ENCODE measurements at places on chromosomes 12 and 14. TPM values are rescaled to one million over a fixed set of nuclear protein-coding genes. Genes with fewer than 3 reads are reported as not detected.

B4GALNT3 gene
- polyA plus RNA-seq: 15.1 TPM

DNA sequence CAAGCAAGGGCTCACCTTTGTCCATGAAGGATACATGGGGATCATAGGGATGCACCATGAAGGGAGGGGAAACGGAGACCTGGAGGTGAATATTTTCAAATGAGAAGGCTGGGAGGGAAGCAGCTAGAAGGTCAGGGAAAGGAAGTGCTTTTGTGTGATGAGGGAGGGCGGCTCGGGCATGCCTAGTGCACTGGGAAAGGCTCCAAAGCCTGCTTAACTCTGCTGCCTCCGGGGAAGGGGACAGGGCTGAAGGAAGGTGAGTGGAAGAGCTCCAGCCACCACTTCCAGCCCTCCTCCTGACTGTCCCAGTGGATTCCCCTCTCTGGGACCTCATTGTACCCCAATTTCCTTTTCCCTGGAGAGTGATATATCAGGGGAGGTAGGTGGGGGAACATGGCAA lies 149.4 kb upstream of the PRMT8 start:
- DNase-seq: no peak

SLC2A14 gene
- polyA plus RNA-seq: 0.99 TPM

IGF1 gene
- 3.4 TPM for polyA plus RNA-seq

IFI27L2 gene
- polyA plus RNA-seq: 31.7 TPM

DNA sequence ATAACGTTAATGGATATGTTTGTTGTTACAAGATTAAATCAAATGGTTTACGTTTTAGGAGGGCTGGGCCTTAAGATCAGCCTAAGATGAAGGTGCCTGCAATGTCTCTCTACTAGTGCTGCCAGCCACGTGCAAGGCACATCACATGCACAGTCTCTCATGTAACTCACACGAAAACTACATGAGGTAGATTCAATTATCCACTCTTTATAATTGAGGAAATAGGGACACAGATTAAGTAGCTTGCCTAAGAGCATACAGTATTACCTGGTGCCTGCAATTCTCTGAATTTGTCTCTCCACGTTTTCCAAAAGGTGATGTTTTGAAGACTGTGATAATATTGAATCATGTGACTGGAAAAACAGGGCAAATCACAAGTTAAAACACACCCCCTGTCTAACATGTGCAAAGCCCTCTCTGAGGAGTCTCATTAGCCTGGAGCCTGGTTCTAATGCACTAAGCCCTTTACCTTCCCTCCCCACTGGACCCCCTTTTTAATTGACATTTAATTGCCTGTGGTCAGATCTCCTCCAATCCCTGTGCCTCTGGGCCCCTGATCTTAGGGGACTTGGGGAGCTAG lies 14.6 kb upstream of the ATP2A2 start:
- DNase-seq: no peak

DNA sequence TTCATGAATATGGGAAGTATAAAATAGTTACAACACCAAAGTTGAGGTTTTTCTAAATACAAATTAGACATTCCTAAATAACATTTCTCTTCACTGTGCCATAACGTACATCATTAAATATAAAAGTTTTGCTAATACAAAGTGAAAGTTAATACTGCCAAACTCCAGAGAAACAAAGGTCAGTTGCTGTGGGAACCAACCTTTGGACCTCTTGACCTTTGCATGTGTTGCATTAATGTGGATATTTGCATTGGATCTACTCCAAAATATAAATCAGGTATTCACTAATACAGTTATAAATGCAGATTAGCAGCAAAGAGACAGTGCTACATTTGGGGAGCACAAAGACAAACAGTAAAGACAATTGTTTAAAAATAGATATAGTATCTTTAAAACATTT lies 366.0 kb upstream of the USP15 start:
- DNase-seq: no peak

DNA sequence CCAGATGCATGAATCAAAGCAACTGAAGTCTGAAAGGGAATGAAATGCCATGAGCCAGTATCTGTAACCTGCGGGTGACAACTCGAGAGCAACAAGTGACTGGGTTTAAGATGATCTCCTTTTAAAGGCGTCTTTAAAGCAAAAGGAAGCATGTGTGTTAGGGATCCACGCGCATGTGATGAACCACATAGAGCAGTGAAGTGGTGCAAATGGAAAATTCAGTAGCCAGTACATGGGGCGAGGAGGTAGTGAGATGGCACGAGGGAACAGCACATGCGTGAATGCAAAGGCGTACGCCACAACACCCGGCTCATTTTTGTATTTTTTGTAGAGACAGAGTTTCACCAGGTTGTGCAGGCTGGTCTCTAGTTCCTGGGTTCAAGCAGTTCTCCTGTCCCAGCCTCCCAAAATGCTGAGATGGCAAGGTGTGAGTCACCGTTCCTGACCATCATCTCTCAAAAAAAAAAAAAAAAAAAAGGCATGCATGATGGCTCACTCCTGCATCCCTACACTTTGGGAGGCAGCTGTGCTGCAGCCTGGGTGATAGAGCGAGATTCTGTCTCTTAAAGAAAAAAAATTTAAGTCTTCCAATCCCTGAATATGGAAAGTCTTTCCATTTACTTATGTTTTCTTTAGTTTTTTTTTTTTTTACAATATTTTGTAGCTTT lies 24.6 kb upstream of the BCL7A start:
- no peak for DNase-seq

KRT6A gene
- not detected for polyA plus RNA-seq

DNA sequence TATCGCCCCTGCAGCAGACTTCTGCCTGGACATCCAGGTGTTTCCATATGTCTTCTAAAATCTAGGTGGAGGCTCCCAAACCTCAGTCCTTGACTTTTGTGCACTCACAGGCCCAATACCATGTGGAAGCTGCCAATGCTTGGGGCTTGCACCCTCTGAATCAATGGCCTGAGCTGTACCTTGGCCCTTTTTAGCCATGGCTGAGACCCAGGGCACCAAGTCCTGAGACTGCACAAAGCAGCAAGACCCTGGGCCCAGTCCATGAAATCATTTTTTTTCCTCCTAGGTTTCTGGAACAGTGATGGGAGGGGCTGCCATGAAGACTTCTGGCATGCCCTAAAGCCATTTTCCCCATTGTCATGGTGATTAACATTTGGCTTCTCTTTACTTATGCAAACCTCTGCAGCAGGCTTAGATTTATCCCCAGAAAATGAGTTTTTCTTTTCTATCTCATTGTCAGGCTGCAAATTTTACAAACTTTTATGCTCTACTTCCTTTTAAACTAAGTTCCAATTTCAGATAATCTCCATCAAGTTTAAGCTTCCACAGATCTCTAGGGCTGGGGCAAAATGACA lies 1445.8 kb upstream of the FLRT2 start:
- no peak for DNase-seq

PLD4 gene
- 4.7 TPM for polyA plus RNA-seq

JPH4 gene
- 9.1 TPM for polyA plus RNA-seq

- peak; percentile 90 for DNase-seq
Measured at GRCh38 chr14:59028476-59029202, 159.8 kb upstream of the DAAM1 start.

DNA sequence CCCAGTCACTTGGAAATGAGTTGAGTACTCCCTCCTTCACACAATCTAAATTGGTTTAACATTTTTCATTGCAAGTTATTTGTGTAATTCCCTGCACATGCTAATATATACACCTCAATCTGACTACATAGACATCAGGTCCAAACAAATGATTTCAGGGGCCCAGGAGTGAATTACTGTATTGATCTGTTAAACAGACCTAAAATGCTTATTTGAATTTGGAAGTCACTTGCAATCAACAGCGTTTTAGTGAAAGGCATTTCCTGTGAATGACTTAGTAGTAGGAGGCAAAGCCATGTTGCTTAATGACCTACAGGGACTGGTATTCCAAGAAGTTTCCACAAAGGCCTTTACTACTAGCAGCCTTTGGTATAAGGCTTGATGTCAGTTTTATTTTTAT lies 22.6 kb upstream of the SLC15A5 start:
- DNase-seq: no peak

DNA sequence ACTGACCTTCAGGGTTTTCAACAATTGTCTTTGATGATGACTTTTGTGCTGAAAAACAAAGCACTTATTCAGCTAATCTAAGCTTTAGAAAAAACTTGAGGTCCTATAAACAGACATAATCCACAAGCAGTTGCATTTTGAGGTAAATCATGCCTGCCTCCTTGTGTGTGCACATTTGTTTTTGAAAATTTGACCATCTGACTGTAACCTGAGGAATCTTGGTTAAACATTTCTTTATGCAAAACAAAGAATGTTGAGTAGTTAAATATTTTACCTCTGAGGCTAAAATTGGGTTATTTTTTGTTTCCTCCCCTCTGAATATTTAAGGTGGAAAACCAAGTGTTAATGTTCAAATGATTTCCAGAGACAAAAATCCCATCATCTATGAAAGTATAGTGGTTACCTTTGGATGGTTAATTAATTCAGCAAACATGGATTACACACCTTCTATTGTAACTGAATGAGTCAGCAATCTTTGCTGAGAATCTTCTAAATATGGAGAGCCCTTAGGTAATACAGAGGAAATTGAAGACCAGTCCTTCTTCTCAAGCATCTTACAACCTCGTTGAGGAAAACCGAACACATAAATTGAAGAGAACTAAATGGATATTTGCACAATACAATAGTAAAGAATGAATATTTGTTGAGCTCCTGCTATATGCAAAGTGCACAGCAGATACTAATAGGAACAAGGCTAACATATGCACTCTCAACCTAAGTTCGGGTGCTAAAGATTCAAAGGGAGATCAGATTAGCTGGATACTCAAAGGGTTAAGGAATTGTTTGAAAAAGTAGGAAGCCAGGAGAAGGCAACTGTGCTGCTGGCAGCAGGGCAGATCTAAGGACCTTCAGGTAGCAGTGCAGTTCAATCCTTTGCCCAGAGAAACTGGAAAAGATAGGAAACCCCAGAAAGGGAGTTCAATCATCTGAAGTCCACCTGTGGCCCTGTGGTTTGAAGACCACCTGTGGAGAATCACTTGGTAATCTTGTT lies 115.2 kb downstream of the BMP4 start:
- no peak for DNase-seq
